Fibroblast of villous mesenchyme (primary cell): ENCODE measurements at places on chromosomes 5 and 9. TPM values are rescaled to one million over a fixed set of nuclear protein-coding genes. Genes with fewer than 3 reads are reported as not detected.

- DNase-seq = no peak
Measured at GRCh38 chr5:62299600-62299999, 6.4 kb upstream of the KIF2A start.

- no peak for DNase-seq
Measured at GRCh38 chr5:2729189-2729588, 22.3 kb downstream of the IRX2 start.

The ZNF622 gene
- 44.0 and 47.4 TPM in 2 replicates for total RNA-seq

DNA sequence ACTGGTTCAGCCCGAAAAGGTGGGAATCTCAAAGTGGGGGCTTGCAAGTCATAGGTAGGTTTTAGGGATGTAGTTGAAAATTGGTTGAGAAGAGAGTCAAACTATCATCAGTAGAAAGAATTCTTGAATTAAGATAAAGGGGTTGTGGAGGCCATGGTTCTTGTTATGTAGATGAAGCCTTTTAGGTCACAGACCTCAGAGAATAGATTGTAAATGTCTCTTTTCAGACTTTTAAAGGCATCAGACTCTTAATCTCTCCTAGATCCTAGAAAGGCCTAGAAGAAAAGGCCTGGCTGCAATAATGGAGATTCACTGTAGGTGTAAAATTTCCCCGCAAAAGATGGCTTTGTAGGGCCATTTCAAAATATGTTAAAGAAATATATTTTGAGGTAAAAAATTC lies 96.4 kb downstream of the PSAT1 start:
- no peak for DNase-seq

DNA sequence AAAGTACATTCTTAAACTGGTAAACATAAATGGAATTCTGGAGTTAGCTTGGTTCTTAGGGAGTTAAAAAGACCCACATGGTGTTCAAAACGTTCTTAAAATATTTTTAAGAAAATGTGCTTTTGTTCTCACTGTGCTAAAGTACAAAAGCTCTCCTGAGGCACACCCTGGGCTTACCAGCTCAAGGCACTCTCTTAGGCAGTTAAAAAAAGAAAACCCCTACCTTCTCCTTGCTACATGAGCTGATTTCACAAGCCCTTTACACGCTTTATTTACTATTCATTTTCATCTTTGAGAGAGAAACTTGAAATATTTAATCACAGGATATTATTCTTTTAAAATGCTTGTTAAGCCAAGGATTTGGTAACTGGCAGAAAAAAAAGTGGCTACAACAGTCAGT lies 723.3 kb upstream of the GRAMD2B start:
- DNase-seq = peak; percentile 13

DNA sequence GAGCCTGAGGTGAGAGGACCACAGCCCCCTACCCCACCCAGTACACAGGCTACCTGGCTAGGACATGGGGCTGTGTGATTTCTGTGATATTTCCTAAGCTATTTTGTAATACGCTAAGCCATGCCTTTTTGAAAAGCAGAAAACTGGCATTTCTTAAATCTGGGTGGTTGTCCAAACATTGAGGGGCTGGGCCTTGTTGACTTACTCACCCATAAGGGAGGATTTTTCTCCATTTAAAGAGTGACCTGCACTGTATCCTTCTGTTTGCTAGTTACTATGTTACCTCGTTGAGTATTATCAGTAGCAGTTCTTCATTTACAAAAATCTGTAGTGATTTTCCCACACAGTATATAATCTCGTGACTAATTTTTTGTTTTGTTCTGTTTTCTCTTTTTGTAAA lies 117.5 kb upstream of the OTULINL start:
- peak; percentile 36 for DNase-seq

The CCDC171 gene
- total RNA-seq = 2.2 and 2.3 TPM in 2 replicates

GRCh38 chr5:60163762-60164161 lies 270.2 kb upstream of the PDE4D start:
- DNase-seq = no peak

GRCh38 chr9:93111371-93112115 lies 15.5 kb downstream of the CARD19 start:
- no peak for DNase-seq

The IFNE gene
- total RNA-seq = 1.7 and 2.3 TPM in 2 replicates

GRCh38 chr5:113487781-113488644 lies at the start of gene MCC:
Gene MCC (minus strand): TSS chr5:113488453.
- DNase-seq = peak; percentile 92

DNA sequence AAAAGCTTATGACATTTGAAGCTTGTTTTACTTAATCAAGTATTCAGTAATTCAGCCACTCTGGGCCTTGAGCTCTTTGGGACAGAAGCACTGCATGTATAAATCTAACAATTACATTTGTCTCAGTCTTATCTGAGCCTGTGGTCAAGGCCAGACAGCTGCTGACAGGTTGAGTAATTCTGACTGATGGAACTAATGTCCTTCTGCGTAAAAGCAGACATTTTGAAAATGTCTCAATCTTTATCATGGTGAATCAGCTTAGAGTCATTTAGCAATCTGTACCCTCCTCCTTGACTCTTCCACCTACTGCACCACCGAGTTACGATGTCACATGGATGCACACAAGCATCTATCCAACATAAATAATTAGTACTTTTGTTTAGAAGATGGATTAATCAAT lies 400.0 kb downstream of the ARRDC3 start:
- peak; percentile 89 for DNase-seq
